GM03348 (cell line): ENCODE measurements at places on chromosomes 4 and X.

- DNase-seq = no peak
Measured at GRCh38 chr4:45358573-45359506, 632.5 kb upstream of the GNPDA2 start.

DNA sequence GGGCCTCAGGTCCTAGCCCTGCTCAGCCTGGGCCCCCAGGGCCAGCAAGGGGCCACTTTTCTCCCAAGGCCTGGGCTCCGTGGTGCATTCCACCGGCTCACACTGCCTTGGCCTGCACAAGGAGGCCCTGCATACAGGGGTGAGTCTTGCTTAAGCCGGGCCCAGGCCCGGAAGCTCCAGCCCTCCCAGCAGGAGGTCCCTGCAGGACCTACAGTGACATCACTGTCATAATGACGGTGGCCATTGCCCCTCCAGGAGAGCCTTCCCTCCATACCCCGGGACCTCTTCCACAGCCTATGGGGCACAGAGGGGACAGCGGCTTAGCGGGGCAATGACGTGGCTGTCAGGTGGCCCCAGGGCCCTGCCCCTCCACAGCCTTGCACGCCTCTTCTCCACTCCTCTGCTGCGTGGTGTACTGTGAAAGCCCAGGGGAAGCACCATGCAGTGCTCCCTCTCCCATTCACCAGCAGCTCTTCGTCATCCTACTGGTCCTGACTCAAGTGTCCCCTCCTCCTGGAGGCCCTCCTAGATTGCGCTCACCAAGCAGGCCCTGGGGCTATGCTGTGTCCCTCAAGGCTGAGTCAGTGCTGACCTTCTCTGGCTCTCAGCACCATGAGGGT lies 32.3 kb upstream of the AFAP1 start:
- DNase-seq = no peak

DNA sequence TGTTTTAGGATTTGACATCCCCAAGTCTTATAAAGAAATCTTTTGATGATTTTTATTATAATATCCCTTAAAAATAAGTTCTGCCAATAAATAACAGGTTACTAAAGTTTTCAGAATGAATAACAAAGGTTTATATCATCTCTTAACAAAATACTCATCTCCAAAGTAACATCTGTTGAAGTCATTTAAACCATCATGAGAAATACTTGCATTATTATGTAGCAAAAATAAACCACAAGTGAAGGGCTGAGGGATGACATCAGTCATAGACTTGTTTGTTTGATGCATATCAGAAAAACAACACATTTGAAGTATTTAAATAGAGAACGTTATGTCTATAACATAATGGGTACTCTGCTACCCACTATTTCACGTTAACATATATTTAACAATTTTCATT lies 114.9 kb downstream of the SPOCK3 start:
- no peak for DNase-seq

- DNase-seq = no peak
Measured at GRCh38 chr4:142781114-142781513, 65.0 kb downstream of the INPP4B start.

DNA sequence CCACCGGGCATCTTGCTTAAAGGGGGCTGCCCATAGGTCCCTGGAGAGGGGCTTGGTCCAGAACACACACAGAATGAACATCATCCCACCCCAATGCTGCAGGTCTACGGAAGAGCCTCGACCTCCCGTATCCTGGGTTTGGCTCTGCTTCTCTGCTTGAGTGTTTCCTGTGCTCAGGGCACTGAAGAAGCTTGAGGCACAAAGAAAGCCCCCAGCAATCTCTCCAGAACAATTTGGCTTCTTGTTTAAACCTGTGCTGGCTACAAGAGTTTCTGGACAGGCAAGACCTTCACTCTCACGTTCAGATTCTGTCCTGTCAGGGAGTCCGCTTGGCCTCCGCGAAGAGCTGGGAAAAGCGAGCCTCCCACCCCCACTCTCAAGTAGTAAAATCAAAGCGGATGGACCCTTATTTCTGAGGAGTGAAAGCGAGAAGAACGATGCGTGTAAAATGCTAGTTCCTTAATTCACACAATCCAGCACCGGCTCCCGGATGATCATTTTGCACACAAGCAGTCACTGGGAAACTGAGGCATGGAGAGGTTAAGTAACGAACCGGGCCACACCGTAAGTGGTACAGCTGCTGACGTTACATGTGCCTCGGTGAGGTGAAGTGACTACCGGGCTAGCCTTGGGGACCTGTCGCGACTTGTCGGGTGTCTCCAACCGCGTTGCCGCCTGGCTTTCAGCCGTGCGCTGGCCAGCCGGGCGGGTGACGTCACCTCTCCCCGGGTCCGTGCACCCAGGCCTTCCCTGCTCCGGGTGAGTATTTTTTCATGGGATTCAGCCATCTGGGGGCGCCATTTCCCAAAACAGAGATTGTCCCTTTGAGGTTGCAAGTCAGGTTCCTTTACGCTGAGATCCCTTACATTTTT lies 3.1 kb upstream of the SFRP2 start:
- DNase-seq = peak; percentile 85

- no peak for DNase-seq
Measured at GRCh38 chr4:84753321-84753972, 170.5 kb downstream of the CDS1 start.

- DNase-seq = no peak
Measured at GRCh38 chrX:140180585-140180984, 215.3 kb upstream of the CXorf66 start.

GRCh38 chrX:23749576-23749975 lies 6.5 kb upstream of the ACOT9 start:
- DNase-seq = no peak

DNA sequence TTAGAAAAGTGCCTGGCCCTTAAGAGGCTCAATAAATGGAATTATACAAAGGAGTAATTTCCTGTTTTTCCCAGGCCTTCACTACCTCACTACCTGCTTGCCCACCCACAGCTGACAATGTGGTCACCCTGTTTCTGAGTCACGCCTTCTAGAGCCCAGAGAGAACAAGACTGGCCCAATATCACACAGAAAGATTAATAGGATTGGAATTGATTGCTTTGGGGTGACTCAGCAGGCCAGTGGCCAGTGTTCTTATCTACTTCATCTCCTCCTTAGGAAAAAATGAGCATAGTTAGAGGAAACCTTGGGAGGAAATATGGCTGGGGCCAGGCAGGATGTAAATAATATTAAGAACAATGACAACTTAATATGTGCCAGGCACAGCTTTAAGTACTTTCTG lies 4.5 kb upstream of the FGF16 start:
- peak; percentile 54 for DNase-seq

DNA sequence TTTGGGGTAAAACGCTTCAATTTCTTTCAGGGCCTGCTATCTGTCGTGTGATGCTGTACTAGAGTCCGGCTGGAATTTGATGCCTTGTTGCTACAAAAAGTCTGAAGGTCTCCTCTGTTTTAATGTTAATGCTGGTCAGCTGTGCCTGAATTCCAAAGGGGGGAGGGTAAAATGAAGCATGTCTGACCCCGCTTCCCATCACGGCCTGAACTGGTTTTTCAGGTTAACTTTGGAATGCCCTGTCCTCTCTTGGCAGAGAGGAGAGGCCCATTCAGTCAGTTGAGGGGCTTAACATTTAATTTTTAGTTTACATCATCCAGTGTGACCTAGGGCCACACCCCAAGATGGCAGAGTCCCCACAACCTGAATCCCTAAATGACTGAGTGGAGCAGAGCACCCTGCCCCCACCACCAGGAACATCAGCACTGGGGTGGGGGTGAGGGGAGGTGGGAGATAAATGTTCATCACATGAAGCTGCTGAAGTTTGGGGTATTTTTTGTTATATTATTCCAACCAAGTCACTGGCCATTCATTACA lies 47.9 kb upstream of the GPR78 start:
- no peak for DNase-seq
